T-helper 2 cell (primary cell): ENCODE measurements at places on chromosomes 7 and 10.

GRCh38 chr7:13920053-13920697 is 69.3 kb downstream of the ETV1 start:
- no peak for DNase-seq

GRCh38 chr10:45819552-45819951 is 27.7 kb downstream of the AGAP4 start:
- no peak for DNase-seq

GRCh38 chr7:50835156-50835555 is 52.5 kb upstream of the GRB10 start:
- no peak for DNase-seq

DNA sequence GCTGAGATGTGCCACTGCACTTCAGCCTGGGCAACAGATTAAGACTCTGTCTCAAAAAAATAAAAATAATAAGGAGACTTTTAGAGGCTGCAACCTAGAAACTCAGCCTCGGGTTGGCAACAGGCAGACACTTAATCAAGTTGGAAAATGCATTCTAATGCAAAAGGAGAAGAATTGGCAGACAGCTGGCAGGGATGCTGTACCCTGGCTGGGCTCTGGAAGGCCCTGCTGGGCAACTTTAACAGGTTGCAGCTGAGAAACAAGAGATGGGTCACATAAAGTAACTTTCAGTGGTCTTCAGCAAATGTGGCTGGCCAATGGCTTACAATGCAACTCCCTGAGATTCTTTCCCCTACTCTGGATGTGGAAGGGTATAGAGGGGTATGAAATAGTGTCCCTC is 1225.7 kb downstream of the TYW1 start:
- DNase-seq, result no peak

DNA sequence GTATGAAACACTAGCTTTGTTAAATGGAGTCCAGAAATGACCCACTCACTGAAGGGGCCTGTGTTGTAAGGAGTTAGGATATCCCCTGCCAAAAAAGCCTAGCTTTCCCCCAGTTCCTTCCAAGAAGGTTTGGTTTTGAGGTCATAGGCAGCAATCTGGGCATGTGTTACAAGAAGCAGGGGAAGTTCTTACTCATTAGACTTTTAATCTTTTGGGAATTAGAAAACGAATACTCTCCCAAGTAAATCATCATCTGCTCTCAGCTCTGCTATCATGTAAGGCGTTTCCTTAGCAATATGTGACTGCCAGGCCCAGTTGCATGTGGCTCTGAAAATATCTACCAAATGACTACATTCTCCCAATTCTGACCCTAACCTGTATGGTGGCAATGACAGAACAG is 3.7 kb downstream of the NOD1 start:
- no peak for DNase-seq

- no peak for DNase-seq
Measured at GRCh38 chr7:158977981-158978380, 121.6 kb downstream of the DYNC2I1 start.

DNA sequence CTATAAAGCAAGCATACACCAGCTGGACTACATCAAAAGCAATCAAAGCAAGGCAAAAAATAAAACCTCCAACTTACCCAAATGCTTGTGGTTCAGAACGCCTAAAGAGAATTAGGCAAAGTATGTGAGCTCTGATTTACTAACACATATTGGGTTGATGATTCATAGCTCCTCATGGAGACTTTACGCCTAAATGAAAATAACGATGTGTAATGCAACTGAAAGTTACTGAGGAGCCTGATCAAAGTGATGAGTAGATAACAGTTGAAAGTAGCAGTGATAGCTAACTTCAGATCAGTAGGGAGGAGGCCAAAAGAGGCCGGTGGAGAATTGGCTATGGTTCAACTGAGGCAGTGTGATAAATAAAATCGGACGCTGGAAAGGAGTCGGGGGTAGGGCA is 85.0 kb downstream of the MPP7 start:
- no peak for DNase-seq

DNA sequence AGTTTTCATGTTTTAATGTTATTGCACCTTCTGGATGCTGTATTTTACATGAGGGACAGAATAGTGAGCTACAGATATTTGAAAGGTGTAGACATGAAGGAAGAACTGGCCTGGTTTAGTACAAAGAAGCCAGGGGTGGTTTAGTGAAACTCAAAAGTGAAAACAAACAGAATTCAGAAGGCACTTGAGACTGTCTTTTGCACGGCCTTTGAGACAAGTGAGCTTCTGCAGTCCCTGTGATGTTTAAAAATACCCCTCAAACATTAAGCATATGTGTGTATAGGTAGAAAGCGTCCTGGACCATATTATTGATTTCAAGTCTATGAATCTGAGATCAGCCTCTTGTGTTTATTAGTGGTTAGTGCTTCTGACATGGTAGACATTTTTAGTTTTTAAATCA is 118.9 kb downstream of the CDK14 start:
- DNase-seq, result no peak

DNA sequence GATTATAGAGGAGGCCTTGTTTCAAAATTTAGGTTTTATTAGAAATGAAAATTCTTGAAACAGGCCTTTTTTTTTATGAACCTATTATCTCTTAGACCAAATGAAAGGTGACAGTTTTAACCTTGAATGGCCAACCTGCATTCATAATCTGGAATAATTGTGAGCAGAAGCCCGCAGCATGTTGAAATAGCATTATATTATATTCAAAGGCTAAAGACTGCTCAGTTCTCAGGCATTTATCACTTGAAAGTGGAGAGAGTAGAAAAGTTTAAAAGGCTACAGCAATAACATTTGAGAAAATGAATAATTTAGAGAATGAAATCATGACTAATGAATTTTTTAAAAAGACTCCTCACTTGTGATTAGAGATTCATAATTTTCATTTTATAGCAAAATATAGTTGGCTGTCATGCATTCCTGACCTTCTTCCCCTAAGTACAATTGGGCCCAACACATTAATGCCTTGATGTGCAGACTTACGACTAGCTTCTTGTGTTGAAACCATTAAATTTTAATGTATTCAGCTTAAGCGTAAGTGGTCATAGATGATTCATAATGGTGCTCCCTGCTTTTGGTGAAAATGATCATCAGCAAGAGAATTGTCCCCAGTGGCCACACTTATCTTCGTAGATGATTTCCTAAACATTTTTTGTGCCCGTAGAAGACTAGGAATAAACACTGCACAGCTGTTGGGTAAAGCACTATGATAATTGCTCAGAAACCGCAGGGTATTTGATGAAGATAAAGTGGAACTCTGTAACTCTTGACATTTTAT is 346.6 kb upstream of the BMPER start:
- no peak for DNase-seq

DNA sequence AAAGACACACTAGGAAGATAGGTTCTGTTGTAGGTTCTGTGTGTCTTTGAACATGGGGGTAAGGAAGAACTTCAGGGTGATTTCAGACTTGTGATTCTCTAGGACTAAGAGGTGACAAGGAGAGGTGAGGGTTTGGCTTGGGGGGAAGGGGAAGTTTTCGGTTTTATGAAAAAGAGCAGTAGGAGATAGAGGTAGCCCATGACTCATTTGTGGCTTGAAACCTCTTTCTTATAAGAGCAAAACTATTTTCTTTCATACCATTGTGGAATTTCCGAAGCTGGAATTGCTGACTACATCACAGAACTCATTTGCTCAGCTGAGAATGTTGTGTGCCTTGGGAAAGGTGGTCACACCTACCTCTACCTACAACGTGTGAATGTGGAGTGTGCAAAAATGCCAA is 39.6 kb upstream of the IKZF1 start:
- DNase-seq, result no peak

GRCh38 chr10:80280071-80280800 is 9.2 kb downstream of the MAT1A start:
- DNase-seq, result no peak

GRCh38 chr7:122225874-122226273 is 78.7 kb downstream of the FEZF1 start:
- DNase-seq, result no peak

DNA sequence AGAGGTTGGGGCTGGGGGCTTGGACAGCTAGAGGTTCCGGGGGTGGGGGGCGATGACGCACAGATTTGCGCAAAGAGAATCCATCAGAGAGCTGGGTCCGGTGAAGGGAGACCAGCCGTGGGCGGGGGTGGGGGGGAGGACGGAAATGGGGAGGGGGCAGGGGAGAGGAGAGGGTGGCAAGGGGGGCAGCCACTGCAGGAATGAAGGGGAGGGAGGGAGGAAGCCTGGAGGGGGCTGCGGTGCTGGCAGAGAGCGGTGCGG is 1.2 kb upstream of the VGF start:
- no peak for DNase-seq

DNA sequence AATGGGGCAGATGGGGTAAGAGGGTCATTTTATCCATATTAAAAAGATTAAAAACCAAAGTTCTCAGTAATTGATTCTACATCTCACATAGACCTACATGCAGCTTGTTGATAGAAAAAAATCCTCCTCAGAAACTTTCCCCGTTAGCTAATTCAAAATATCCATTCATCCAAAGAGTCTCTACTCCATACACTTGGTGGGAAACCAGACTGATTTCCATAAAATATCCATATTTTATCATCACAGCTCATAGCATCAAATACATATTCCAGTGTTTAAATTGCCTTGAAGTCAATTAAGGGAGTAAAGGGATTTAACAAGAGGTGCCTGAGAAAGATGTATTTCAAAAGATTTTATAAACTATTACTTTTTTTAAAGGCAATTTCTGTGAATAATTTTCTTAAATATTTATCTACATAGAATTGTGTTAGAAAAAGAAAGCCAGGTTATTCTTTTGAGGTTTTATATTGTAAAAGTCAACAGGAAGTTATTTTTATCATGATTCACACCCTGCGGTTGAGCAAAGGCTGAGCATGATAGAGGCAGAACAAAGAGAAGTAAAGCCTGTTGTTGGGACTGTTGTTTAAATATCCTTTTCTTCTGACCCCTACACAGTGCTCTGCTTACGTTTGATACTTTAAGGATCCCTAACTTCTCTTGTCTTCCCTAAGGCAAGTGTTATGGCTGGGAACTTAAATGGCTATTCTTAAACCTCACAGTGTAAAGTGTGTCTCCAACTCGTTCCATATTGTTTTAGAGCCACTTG is 266.7 kb downstream of the PRKG1 start:
- no peak for DNase-seq

DNA sequence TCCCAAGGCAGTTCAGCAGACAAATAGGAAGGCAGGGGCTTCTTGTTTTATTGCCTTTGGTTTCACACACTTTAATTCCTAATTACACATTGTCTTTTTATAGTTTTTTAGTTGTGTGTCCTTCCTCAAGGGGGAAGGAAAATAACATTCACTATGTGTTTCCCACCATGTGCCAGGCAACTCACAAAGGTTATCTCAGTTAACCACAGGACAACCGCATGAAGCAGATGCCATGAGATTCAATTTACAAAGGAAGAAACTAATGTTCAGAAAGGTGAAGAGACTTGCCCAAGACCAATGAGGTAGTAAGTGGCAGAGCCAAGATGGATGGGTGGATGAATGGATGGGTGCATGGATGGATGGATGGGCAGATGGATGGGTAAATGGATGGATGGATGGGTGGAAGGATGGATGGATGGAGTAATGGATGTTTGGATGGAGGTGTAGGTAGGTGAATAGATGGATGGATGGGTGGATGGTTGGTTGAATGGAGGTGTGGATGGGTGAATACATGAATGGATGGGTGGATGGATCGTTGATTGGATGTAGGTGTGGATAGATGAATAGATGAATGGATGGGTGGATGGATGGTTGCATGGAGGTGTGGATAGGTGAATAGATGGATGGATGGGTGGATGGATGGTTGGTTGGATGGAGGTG is 77.9 kb downstream of the ARHGAP22 start:
- no peak for DNase-seq

DNA sequence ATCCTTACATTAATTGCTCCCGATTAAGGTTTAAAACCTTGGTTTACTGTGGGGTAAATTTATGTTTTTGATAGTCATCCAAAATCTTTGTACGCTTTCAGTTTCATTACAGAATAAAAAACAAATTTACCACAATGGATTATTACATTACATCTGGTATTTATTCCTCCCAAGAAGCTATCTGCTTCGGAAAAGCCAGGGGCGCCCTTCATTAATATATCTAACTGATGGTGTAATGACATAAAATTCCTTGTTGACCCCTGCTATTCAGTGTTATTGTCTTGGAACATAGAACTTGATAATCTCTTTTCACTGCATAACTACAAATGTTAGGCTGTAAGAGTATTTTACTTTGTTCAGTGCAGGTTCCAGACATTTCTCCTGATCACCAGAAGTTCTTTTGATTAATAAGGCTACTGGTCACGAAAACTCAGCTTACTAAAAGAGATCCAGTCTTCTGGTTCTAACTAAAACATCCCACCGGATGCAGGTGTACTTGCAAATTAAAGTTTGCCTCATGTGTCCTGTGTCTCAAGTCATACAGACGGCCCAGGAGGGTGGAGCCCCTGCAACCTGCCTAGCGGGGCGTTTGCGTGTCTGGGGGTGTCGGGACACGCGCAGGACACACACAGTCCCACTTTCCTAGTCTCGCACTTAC is 581 bp upstream of the GLCCI1 start:
- no peak for DNase-seq

DNA sequence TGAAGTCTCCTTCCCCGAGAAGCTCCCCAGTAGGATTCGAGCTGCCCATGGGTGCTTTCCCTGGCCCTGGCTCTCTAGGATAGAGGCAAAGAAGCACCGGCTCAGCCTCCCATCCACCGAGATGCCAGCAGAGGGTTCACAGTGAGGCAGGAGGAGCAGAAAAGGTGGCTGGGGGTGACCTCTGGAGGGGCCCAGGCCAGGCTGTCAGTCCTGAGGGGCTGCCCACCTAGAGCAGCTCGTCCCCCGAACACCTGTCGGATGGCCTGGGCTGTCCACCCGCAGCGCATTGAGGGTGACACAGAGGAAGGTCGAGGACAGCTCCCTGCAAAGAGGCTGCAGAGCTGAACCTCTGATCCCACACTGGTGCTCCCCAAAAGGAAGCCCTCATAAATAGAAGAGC is 167.2 kb upstream of the PPP2R2D start:
- DNase-seq, result no peak

GRCh38 chr7:91311839-91312238 is 47.6 kb downstream of the FZD1 start:
- no peak for DNase-seq

- no peak for DNase-seq
Measured at GRCh38 chr10:22317771-22318565, 1.8 kb downstream of the COMMD3 start.

DNA sequence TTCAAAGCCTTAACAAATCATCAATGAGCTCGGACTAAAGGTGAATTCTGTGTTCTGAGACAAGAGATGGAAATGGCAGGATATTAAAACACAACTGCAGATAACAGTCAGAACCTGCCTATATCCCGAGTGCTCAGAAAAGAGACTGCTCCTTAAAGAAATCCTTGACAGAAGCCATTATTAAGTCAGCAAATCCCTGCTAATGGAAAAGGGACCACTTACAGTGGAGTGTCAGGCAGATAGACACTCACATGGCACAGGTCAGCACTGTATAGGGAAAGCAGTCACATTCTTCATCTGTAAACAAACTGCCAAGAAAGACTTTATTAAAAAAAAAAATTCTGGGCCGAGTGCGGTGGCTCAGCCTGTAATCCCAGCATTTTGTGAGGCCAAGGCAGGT is 147.5 kb upstream of the LRRTM3 start:
- DNase-seq, result no peak

GRCh38 chr7:148486937-148487336 is 103.6 kb upstream of the C7orf33 start:
- no peak for DNase-seq

- no peak for DNase-seq
Measured at GRCh38 chr10:21172930-21173801, 276.1 kb upstream of the NEBL start.

GRCh38 chr7:98870121-98870651 is 372 bp upstream of the TMEM130 start:
- DNase-seq, result peak; percentile 15

- no peak for DNase-seq
Measured at GRCh38 chr7:158402471-158402870, 185.2 kb downstream of the PTPRN2 start.

GRCh38 chr10:209357-209756 is 74.1 kb downstream of the ZMYND11 start:
- no peak for DNase-seq
